ENCODE measurements at places on chromosomes 4 and X. TPM values are rescaled to one million over a fixed set of nuclear protein-coding genes. Genes with fewer than 3 reads are reported as not detected.

DNA sequence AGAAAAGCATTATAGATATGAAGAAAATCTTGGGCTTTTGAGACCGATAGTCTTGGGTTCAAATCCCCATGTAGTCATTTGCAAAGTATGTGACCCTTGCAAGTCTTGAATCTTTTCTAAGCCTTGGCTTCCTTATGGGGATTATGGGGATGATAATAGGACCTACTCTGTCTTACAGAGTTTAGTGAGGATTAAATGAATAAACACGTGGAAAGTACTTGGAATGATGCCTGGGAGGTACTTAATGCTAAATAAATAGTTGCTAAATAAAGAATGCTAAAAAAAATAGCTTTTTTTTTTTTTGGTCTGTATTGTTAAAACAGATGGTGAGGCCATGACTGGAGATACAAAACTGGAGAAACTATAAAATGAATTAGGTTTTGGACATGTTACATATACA lies 292.7 kb downstream of the GPAT3 start:
- no peak overlapping the region for H3K27ac ChIP-seq
- no peak overlapping the region for H3K4me3 ChIP-seq
- H3K4me1 ChIP-seq: no peaks in the 10 kb centered on the region

DNA sequence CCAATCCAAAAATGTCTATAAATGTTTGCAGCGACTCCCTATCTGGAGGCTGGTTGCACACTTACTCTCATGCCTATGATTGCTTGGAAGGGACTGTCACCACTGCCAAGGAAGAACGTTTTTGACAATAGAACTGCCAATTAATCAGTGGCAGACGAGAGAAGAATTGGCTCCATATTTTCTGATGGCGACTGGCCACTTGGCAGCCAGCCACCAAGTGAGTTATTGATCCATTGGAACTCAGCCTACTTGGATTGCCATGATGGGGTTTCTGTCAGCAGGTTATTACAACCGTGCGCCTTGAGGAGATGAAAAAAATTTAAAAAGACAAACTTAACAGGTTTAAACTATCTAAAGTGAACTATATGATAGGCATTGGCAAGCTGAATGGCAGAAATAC lies 47.4 kb downstream of the LINC00632 start:
- DNase-seq: no peak
- H3K27ac ChIP-seq: no peak overlapping the region
- no peaks in the 10 kb centered on the region for H3K27me3 ChIP-seq
- no peaks in the 10 kb centered on the region for H3K36me3 ChIP-seq
- H3K4me1 ChIP-seq: no peaks in the 10 kb centered on the region
- no peak overlapping the region for H3K4me3 ChIP-seq

DNA sequence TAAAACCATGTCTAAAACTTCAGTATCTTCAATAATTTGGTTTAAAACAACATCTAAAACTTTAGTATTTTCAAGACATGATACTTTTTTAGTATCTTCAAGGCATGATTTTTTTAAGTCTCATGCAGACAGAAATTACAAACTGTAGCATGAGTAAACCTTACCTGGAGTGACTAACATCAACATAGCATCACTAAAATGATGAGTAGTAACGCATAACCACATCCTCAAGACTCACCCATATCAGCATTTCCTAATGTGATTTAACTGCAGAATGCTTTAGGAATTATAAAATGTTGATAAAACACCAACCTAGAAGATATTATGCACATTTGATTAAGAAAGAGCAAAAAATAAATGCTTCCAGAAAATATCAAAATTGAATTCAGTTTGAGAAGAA lies 19.7 kb upstream of the EDNRA start:
- no peaks in the 10 kb centered on the region for H3K4me1 ChIP-seq
- DNase-seq: no peak

DNA sequence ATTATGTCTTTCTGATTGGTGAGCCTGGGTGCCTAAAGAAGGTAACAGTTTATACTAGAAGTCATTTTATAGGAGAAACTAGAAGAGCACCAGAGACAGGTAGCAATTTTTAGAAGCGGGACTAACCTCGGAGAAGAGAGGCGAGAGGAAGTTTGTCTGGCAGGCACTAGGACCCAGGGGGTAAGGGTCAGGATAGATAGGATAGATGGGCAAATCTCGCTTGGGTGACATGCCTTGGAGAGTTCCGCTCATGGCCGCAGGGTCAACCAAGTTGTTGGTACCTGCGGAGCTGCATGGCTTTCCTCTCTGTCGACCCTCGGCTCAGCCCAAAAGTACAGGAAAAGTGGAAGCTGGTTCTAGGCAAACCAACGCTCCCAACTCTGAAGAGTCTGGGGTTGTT lies 11.3 kb downstream of the PI4K2B start:
- no peak for DNase-seq
- H3K27me3 ChIP-seq: no peaks in the 10 kb centered on the region
- H3K4me3 ChIP-seq: no peak overlapping the region
- no peak overlapping the region for H3K27ac ChIP-seq

- no peak overlapping the region for H3K27ac ChIP-seq
- no peak for DNase-seq
- no peaks in the 10 kb centered on the region for H3K36me3 ChIP-seq
Measured at GRCh38 chr4:71841336-71841735, 57.5 kb upstream of the GC start.

- DNase-seq: no peak
- H3K36me3 ChIP-seq: no peaks in the 10 kb centered on the region
- no peaks in the 10 kb centered on the region for H3K27me3 ChIP-seq
Measured at GRCh38 chr4:147854154-147854553, 122.3 kb downstream of the ARHGAP10 start.

Gene TMPRSS11A
- not detected for total RNA-seq

Gene SSX3
- not detected for total RNA-seq

All from transverse colon (tissue), 4 donors.